ENCODE measurements at places on chromosomes 6 and 20.

DNA sequence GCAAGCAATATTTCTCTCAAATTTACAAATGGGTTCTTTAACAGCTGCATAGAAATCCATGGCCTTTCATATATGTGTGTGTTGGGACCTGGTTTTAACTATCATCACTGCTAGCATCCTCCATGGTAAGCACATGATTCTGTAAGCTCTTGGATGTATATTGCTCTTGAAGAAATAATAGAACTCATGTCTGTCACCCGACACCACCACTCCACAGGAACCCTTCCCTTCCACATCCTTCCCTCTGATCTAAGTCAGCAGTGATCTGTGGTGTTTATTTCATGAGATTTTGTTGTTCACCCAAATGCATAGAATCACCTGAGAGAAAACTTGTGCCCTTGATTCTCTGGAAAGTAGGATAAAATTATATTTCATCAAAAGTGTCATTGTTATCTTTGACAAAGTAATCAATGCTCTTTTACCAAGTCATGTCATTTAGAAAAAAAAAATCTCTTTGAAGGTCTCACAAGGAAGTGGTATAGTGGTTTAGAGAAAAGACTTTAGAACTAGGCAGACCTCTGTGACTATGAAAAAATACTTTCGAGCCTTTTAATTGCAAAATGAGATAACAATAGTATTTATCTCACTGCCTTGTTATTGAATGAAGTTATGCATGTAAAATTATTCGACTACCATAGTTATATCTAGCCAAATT lies 649.8 kb upstream of the SLC35B3 start:
- DNase-seq: no peak

- DNase-seq: no peak
Observed at GRCh38 chr20:38171675-38172043, 6.6 kb upstream of the TGM2 start.

DNA sequence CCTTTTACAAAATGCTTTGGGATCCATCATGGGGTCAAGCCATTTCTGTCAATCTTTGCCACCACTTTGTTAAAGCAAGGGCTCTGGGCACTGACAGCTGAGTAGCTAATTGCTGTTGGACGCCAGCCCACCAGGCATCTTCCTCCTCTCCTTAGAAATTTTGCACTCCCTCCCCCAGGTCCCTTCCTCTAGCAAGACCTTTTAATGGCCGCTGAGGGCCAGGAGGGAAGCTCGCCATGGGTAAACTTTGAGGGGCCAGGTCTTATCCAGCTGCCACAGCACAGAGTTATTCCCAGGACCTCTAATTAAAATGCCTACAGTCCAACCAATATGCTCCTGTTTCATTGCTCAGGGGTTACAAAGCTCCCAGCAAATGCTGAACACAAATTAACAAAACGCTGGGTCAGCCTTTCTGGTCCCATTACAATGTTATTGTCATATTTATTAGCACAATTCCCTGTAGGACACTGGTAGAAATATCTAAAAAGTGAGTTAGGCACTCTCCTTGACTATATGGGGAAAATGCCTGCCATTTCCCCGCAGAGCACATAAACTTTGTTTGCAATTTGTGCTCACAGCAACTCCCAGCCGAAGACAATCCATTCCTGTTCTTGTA lies 16.8 kb downstream of the SCML4 start:
- DNase-seq: no peak

- no peak for DNase-seq
Observed at GRCh38 chr6:112268019-112268418, 13.7 kb upstream of the LAMA4 start.

- DNase-seq: peak; percentile 47
Observed at GRCh38 chr6:157760589-157761330, 62.3 kb upstream of the SNX9 start.

DNA sequence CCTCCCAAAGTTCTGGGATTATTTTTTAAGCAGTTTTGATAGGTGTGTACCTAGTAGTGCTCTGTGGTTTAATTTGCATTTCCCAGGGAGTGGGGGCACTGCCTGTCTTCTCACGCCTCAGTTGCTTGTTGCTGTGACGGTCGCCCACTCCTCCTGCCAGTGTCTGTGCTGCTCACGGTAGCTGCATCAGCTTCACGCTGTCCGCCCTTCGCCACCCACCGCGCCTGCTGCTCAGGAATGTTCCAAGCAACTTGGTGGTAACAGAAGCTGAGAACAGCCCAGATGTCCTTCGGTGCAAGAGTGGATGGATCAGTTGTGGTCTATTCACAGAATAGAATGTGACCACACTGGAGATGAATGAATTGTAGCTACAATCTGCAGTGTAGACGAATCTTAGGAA lies 22.9 kb downstream of the DNAJC5 start:
- DNase-seq: no peak

DNA sequence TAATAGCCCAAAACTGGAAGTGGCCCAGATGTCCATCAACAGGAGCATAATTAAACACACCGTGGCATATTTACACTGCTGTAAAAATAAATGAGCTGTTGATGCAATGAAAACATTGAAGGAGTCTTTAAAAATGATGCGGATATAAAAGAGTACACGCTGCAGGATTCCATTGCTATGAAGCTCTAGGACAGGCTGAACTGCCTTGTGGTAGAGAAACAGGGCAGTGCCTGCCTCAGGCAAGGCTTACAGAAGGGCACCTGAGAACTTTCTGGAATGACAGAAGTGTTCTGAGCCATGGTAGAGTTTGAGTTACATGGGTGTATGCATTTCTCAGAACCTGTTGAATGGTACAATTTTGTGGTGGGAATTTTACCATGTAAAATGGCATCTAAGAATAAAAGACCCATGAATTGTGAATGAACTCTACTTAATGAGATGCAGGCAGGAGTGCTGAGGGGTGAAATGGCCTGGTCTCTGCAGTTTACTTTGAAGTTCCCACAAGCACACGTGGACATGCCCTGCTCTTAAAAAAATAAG lies 45.3 kb upstream of the RIN2 start:
- DNase-seq: no peak

DNA sequence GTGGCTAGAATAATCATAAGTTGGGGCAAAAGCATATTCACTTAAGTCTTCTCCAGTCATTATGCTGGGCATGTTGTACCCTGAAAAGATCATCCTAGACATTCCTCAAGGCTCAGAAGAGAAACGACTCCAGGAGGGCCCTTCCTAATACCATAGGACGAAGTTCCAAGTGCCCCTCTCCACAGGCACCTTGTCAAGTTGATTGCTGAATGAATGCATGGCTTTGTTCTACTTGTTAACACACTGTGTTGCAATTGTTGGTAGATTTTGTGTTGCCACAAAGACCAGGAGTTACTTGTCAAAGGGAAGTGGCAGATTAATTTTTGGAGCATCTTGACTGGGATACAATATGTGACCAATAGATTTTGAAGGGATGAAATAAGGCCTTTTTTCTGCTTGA lies 194.3 kb upstream of the SMLR1 start:
- DNase-seq: no peak

GRCh38 chr6:74598462-74599393 lies 607.1 kb downstream of the COL12A1 start:
- no peak for DNase-seq

DNA sequence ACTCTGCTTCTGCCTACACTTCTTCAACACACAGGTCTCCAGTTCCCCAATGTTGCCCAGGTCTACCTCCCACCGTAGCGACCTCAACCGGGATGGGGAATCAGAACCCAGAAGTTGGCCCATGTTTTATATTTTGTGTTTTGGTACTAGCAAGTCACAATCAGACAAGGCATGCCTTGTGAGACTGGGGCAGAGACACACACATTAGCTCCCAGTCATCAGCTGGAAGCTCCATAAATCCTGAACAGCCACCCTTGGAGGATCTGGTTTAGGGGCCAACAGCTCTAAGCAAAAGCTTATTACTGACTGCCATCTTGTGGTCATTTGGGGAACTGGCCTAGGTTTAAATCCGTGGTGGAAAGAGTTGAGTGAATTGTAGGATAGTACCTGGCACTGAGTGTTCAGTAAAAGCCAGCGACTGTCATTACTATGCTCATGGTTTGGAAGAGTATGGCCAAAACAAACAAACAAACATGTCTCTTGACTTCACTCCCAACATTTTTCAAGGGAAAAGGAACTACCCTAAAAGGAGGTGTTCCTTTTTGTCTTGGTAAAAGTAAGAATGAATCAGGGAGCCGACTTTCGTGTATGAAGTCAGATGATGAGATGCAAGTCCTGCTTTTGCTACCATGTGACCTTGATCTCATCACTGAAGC lies 40.5 kb downstream of the PIM1 start:
- DNase-seq: peak; percentile 52
